ENCODE measurements at places on chromosomes 7 and 10.

DNA sequence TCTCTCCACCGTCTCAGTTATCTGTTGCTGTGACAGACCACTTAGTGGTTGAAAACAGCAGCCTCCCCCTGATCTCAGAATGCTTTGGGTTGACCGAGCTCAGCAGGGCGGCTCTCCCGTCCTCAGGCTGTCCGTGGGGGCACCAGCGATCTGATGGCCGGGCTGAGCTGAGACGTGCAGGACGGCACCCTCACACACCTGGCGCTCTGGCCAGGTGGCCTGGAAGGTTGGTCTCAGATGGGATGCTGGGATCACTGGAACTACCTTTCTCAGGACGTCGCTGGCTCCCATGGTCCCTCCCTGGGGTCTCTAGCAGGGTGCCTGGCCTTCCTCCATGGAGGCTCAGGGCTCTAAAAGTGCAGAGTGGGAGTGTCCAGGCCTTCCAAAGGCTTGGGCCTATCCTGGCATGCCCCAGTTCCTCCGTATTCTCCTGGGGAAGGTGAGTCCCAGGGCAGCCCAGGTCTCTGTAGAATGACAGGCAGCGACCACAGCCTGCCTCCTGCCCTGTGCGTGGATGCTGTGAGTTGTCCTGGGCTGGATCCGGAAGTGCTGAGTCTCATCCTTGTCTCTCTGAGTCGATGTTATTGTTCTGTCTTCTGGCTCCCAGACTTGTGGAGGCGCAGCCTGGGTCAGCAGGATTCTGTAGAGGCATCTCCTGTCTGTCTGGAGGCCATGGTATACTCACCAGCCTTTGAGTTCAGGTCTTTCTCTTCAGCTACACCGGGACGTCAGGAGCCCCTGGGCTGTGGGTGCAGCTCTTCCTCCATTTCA is 12.2 kb upstream of the PWWP2B start:
- no peak for DNase-seq

- no peak for DNase-seq
Measured at GRCh38 chr7:82625377-82625776, 181.8 kb upstream of the CACNA2D1 start.

DNA sequence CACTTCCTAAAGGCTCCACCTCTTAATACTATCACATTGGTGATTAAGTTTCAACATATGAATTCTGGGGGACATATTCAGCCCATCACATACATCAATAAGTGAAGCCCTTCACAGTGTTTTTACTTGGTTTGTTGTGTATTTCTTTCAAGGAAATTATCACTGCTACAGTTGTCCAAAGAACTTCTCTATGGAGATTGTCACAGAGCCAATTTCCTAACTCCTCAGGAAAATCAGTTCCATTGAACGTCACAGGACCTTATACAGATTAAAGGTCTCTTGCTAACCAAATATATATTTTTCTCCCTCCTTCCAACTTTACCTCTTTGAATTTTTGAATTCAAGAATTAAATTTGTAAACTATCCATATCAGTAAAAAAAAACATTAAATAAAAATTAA is 114.3 kb downstream of the LRRN3 start:
- DNase-seq = no peak

DNA sequence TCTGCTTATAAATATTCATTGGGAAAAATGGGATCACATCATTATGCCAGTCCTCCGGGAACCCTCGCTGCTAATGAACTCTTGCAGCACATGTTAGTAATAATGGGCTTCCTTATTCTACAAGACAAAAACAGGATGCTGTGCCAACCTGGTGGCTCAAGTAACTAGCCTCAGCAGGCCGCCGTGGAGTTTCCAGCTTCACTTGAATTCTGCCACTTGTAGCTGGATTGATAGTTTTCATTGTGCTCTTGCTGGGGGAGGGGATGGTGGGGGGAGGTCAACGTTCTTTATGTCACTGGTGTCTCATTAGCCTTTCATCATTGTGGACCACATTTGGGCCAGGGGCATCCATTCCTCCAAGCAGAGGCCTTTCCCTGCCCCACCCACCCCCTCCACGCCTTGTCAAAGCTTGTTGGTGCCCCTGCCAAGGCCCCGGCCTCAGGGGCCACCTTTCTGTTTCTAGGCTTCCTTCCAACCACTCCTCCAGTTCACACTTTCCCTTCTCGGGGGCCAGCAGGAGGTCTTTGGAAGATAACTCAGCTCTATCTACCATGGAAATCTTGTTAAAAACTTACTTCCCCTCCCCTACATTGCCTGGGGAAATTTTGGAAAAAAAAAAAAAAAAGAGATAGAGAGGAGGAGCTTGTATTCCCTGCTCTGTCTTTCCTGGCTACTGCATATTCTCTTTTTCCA is 153.9 kb downstream of the BMPER start:
- DNase-seq = no peak

DNA sequence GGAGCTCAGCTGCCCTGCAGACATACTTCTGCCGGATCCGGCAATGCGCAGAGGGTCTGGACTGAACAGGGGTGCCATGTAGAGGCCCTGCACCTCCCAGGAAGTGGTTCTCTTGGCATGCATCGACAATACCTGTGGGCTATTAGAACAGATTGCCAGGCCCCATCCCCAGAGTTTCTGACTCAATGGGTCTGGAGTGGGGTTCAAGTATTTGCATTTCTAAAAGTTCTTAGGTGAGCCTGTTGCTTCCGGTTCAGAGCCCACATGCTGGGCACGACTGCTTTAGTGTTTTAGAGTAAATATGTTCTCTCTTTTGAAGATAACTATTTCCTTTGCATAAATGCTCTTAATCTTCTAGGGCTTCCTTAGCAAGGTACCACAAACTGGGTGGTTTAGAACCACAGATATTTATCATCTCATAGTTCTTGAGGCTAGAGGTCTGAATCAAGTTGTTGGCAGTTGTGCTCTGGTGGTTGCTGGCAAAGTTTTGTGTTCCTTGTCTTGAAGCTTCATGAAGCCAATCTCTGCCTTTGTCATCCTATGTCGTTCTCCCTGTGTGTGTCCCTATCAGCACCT is 435.5 kb downstream of the TCERG1L start:
- no peak for DNase-seq

DNA sequence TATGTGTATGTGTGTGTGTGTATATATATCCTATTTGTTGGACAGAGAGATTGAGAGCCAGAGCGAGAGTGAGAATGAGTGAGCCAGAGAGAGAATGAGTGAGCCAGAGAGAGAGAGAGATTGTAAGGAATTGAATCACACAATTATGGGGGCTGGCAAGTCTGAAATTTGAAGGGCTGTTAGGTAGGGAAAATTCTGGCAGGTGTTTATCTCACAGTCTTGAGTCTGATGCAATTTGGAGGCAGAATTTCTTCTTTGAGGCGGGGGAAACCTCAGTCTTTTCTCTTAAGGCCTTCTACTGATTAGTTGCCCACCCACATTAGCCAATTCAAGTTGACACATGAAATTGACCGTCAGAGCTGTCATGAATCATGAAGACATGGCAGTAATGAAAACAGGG is 41.0 kb upstream of the WASL start:
- no peak for DNase-seq

DNA sequence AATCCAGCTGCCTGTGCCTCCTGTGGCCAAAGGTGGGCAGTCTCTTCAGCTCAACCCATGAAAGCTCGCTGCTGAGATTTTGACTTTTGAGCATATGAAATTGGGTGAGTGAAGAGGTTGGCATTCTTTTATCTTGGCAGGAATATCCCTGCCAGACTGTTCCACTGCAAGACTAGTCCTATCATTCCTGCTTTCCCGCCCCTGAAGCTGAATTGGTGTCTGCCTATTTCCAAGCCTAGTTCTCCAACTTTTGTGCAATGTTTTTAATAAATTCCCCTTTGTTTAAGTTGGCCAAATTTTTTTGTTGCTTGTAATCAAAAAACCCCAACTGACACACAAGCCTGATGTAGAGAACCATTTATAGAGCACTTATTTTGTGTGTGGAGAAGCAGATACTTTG is 34.8 kb upstream of the BICC1 start:
- DNase-seq = no peak

- no peak for DNase-seq
Measured at GRCh38 chr10:74194545-74194944, 43.5 kb downstream of the ADK start.

GRCh38 chr7:96189129-96189820 is 132.6 kb downstream of the SLC25A13 start:
- no peak for DNase-seq

GRCh38 chr10:35007858-35008301 is 82.3 kb downstream of the CUL2 start:
- DNase-seq = no peak

- DNase-seq = no peak
Measured at GRCh38 chr10:84226616-84227015, 1.3 kb upstream of the LRIT2 start.

- DNase-seq = no peak
Measured at GRCh38 chr7:38938001-38938485, 29.1 kb upstream of the VPS41 start.

GRCh38 chr7:50584793-50585408 is 19.7 kb upstream of the DDC start:
- DNase-seq = no peak

DNA sequence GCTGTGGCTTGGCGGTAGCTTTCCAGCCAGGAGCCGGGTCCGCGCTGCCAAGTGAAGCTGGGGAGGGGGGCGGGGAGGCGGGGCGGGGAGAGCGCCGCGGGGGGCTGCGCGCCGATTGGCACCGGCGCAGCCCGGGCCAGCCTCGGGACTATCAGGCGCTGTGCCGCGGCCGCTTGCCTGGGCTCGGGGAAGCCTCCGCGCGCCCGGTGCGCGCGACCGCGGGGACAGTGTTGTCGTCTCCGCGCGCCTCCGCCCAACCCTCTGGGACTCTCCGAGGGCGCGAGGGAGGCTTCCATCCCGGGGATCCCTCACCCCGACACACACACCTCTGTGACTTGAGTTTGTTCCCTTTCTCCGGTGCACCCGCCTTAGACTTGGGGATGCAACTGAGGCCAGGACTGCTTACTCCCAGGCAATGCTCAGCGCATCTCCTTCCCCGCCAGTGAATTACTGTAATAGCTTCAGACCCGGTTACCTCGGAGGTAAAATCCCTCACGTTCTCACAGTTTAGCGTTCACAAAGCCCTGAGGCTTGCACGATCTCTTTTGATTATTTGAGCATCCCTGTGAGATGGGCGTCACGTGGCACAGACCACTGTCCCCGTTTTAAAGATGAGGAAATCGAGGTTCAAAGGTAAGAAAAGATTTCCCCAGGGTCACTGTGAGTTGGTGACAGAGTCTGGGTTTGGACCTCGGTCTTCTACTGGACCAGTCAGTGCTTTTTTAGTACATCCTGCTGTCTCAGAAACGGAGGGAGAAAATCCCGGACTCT is at the start of gene NKX1-2:
NKX1-2 (minus strand) TSS at position 24 of the 771 bp plus-strand sequence. CDS start 92 bp downstream, outside the sequence.
- DNase-seq = no peak

- DNase-seq = no peak
Measured at GRCh38 chr7:24669971-24670591, 87.2 kb downstream of the GSDME start.

GRCh38 chr10:110865186-110865808 is 6.4 kb upstream of the PDCD4 start:
- DNase-seq = no peak

Data from activated CD4-positive, alpha-beta T cell treated with anti-CD3 and anti-CD28 coated beads for 4 hours (primary cell).